ENCODE measurements at places on chromosomes 13 and 19.

DNA sequence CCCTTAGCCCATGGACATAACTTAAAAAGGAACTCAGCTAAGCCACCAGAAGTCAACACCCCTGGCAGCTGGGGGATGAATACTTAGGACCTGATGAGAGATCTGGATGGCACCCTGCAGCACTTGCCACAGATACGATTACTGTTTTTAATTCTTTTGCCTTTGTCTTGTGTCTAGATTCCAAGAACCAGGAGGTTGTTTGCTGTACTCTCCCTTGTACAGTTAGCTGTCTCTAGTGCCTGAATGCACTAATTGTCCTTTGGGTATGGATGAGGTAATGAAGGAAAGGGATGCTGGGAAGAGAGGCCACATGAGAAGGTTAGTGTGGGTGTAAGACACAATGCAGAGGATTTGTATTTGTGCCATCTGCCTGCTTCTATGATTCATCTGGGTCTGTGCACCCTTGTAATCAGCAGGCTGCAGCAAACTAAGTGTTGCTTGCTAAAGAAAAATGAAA lies 385.8 kb downstream of the KCNRG start:
- DNase-seq, result peak; percentile 94

DNA sequence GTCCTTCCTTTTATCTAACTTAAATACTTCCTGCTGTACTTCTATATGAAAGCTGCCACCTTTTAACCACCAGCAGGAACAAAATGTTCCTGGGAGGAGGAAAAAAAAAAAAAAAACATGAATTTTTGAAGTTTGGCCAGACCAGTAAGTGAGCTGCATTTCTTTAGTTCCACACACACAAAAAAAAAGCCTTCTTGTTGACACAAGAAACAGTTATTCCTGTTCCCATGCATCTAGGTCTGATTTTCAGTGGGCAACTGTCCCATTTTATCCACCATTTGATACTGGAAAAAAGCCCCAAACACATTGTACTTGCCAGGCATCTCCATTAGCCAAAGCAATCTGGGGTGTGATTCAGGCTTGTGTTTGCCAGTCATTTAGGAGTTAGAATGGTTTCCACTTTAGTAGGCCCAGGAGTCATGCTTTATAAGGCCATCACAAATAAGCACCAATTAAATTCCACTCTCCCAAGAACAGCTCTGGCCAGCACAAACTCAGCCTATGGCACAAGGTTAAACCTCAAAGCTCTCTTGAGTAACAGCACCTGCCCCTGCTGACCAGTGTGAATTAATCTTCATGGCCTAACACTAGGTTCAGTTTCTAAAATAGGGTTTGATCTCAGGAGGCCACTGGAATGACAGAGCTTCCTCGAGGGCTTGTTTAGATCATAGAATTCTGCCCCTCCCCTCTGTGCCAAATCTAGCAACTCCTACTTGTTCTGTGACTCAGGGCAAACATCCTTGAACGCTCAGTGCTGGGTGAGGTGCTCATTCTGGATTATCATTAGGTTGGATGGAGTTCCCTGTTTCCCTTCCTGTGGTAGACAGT lies 67.1 kb downstream of the NUFIP1 start:
- peak; percentile 99 for DNase-seq

DNA sequence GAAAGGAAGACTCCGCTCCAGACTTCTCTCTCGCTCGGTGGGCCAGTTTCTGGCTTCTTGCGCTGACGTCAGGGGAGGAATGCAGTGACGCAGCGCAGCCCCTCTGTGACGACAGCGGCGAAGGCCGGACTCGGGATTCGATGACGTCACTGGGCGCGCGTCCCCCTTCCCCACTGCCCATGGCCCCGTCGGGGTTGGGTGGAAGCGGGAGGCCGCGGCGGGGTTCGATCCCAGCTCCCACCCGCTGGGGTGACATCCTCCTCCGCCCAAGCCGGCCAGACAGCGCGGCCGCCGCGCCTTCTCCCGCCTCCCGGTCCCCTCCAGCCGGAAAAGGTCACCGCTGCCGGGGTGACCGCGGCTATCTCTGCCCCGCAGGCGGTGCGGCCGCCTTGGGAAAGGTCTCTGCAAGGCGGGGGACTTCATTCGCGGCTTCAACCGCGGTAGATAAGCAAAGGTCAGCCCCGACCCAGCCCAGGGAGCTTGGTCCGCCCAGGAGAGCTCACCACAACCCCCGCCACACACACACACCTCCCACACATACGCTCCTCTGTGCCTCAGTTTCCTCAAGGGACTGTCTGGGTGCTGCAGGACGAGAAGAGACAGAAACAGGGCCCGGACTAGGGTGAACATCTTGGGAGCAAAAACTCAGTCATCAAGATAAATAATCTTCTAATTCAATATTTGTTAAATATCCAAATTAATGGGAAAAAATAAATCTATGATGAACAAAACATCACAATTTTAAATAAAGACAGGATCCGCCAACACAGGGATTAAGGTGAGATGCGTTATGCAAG lies 844 bp upstream of the RFX1 start:
- no peak for DNase-seq

GRCh38 chr13:99796175-99796819 lies 175.3 kb downstream of the ZIC5 start:
- DNase-seq, result peak; percentile 51

GRCh38 chr19:17601683-17602082 lies 46.2 kb downstream of the COLGALT1 start:
- no peak for DNase-seq

DNA sequence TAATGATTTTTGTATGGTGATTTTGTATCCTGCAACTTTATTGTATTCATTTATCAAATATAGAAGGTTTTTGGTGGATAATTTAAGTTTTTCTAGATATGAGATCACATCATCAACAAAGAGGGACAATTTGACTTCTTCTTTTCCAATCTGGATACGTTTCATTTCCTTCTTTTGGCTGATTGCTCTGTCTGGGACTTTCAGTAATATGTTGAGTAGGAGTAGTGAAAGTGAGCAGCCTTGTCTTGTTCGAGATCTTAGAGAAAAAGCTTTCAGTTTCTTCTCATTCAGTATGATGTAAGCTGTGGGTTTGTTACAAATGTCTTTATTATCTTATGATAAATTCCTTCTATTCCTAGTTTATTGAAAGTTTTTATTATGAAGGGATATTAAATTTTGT lies 352.0 kb upstream of the DACH1 start:
- DNase-seq, result no peak
